ENCODE measurements at places on chromosomes 2 and 18.

DNA sequence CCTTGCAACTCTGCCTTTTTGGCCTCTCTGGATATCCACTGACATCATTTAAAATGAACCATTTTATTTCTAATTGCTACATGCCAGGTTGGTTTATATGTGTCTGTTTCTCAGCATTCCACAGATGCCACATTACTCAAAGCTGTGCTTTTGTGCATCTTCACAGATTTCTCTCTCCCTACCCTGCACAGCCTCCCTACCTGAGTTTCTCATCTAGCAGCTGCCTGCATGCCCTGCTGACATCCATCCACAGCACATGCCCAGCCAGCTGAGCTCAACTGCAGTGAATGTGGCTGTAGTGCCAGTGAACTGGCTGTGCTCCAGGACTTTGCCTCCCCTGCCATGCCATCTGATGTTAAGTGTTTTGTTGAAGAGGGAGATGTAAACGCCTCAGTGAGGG, 44.5 kb downstream of the PKP4 start:
- DNase-seq = no peak

- DNase-seq = no peak
Measured at GRCh38 chr2:10557506-10558265, 109.6 kb upstream of the ODC1 start.

DNA sequence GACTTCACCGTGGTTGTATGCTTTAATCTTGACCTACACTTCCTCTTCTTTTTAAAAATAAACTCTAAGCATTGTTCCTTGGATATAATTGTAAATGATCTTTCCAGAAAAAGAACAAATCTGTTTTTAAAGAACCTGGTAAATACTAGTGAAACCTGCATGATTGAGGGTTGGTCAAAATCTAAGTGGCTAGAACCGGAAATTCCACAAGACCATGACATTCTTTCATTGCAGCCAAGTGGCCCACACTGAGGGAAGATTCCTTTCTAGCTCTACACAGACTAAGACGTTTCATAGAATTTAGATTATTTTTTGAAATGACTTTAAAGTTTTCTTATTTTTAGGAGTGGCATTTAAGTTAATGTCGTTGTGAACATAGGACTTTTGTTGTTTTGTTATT, 356.7 kb downstream of the NYAP2 start:
- DNase-seq = no peak

DNA sequence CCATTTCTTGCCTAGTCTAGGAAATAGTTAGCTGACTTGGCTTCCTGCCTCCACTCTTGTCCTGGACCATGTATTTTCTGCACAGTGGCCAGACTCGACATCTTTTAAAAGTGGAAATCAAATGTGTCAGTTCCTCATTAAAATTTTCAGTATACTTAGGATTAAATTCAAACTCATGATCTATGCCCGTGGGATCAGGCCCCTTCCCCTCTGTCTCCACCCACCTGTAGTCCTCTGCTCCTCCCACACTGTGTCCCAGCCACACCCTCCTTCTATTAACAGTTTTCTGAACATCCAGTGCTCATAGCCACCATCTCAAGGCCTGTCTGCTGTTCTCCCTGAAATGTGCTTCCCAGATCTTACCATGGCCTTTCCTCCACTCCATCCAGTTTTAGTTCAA, 13.3 kb downstream of the ARHGAP25 start:
- DNase-seq = no peak

- no peak for DNase-seq
Measured at GRCh38 chr18:49591271-49591670, 29.4 kb downstream of the LIPG start.

Data from activated naive CD4-positive, alpha-beta T cell treated with Interleukin-2 at 50 U/mL for 16 hours (primary cell).